ENCODE measurements at places on chromosomes 1 and 21.
A peak's percentile ranks its signal among the peaks of the same experiment; 100 is the strongest.

DNA sequence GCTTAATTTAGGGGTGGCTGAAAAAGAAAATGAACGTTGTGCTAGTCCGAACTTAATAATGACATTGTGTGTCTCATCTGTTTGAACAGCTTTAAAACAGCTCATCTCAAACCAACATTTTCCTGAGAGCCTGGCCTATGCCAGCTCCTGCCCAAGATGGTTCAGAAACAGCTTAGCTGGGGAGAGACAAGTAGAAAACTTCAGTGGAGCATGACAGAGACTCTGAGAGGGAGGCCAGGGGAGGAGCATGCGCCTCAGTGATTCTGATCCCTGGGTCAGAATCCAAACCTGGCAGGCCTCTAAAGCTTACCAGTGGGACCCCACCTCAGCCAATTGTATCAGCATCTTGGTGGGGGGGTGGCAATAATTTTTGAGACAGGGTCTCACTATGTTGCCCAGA, 99.3 kb downstream of the TAS1R2 start:
- no peak for DNase-seq

- no peak for DNase-seq
Measured at GRCh38 chr1:21066356-21067012, 110.2 kb downstream of the EIF4G3 start.

DNA sequence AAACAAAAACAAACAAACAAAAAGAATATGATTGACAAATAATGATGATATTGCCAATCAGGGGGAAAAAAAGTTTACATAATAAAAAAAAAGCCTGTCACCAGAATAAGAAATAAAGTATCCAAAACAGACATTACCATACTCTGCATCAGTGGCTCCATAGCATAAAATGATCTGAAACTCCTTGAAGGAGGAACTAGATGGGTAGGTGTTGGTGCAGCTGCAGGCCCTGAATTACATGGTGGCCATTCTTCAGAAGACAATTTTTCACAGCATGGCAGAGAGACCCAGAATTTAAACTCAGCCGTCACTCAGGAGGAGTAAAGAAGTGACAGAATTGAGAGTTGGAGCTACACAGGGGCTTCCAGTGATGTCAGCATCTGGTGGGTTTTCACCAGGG, 60.2 kb downstream of the GLUL start:
- DNase-seq = no peak

DNA sequence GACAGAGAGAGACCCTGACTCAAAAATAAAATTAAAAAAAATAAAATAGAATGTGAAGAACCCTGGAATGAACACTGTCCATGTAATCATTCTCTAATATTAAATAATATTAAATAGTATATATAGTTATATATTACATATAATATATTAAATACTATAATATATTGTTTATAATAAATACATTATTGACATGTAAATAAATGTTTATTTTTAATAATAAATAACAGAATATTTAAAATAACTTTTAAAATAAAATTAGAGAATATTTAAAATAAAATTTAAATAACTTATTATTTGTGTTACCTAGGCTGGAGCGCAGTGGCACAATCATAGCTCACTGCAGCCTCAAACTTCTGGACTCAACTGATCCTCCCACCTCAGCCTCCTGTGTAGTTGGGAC, 32.1 kb downstream of the TRAF5 start:
- DNase-seq = no peak

DNA sequence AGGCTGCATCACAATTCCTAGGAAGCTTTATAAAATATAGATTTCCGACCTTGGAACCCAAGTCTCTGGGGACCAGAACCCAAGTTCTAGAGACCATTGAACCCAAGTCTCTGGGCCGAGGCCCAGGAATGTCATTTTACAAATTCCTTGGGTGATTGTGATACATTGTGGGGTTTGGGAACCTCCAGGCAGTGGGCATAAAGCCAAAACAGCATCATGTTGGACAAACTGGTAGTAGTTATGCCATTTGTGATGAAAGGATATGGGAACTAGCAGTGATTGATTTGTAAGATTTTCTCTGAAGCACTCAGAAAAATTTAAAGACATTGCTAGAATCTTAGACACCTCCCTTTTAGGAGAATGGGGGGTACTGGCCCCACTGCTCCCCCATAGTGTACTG, 160.2 kb downstream of the HIVEP3 start:
- peak; percentile 35 for DNase-seq

DNA sequence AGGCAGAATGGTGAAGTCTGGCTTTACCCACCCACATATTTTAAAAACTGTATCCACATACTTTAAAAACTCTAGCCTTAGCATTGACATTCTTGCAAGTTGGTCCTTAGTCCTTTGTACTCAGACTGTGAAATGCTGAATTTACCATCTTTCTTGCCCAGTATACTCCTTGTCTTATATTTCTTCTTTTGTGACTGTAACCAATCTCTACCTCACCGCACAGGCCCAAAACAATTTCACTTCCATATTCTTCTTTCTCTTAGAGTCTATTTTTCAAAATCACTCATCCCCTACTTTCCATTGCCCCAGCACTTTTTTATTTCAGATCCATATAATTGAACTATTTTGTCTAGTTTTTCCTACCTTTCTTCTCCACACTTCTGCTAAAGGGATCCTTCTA, 892.4 kb upstream of the B3GALT2 start:
- DNase-seq = no peak

DNA sequence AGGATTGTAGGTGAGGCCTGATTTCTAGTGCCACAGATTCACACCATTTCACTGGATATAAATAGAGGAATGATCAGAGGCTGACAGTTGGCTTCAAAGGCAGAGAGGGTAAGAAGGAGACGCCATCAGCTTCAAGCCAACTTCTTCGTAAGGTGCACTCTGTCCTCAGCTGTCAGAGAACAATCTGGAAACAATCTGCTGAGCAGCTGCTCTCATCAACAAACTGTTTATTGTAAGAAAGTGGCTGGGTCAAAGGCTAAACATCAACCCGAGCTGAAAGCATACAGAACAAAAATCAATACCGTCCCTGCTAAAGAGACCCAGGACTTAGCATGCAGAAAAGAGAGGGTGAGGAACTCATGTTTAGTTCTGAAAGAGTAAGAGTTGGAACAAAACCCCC, 48.2 kb downstream of the HLCS start:
- no peak for DNase-seq

- no peak for DNase-seq
Measured at GRCh38 chr1:5836776-5837440, 155.3 kb downstream of the NPHP4 start.

GRCh38 chr1:65825741-65826140, 33.0 kb downstream of the PDE4B start:
- DNase-seq = no peak

- peak; percentile 20 for DNase-seq
Measured at GRCh38 chr1:164564378-164564777, 5.4 kb downstream of the PBX1 start.

- DNase-seq = no peak
Measured at GRCh38 chr1:247740721-247741120, 2.3 kb downstream of the OR14K1 start.

DNA sequence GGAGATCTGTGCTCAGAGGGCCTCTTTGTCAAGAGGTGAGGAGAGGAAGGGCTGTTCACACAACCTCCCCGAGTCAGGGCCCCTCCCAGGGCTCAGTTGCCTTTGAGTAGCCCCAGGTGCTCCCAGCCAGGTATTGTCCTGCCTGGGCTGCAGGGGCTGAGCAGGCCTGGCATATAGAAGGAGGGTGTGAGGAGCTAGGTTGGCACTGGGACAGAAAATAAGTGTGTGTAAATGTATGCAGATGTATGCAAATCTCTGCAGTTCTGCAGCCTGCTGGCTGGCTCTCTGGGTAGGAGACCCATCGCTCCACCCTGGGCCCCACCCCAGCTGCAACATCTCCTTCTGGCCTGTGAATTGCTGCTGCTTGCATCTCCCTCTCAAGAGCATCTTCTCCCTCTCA, 52.4 kb downstream of the NAV1 start:
- no peak for DNase-seq

GRCh38 chr1:29849038-29849750, 612.9 kb downstream of the PTPRU start:
- DNase-seq = peak; percentile 44

DNA sequence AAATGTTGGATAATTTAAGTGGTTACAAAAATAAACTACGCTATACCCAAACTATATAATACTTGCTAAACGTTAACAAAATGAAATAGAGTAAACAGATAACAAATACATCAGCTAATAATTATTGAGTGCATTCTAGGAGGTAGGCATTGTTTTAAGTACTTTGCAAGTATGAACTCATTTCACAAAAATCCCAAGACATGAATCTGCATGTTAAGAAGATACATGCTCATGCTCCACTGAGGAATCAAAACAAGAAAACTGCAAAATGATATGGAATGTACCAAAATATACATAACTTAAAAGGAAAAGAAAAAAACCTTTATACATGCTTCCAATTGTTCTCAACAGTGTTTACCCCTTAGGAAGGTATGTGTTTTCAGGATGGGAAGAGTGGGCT, 2.5 kb downstream of the FRRS1 start:
- DNase-seq = no peak

- no peak for DNase-seq
Measured at GRCh38 chr1:31920956-31921355, 17.2 kb downstream of the PTP4A2 start.

- no peak for DNase-seq
Measured at GRCh38 chr1:112461200-112461871, 47.4 kb upstream of the WNT2B start.

GRCh38 chr1:49200738-49201137, 424.0 kb upstream of the BEND5 start:
- DNase-seq = no peak

DNA sequence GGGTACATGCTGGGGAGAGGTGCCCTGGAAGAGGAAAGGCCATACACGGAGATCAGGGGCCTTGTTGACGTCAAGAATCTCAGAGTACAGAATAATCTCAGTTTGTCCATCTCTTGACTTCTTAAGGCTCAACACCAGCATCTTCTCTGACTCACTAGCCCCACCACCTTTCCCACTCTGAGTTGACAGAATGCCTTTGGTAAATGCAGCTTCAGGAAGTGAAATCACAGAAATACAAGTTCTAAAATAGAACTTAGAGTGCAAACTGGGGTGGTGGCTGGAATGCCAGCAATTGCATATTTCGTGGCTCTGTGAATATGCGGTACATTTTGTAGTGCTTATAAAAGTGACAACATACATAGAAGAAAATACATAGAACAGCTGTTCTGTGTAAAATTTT, 1.6 kb downstream of the COG2 start:
- DNase-seq = peak; percentile 9

GRCh38 chr21:43211072-43211759, 42.4 kb downstream of the CRYAA start:
- DNase-seq = no peak

DNA sequence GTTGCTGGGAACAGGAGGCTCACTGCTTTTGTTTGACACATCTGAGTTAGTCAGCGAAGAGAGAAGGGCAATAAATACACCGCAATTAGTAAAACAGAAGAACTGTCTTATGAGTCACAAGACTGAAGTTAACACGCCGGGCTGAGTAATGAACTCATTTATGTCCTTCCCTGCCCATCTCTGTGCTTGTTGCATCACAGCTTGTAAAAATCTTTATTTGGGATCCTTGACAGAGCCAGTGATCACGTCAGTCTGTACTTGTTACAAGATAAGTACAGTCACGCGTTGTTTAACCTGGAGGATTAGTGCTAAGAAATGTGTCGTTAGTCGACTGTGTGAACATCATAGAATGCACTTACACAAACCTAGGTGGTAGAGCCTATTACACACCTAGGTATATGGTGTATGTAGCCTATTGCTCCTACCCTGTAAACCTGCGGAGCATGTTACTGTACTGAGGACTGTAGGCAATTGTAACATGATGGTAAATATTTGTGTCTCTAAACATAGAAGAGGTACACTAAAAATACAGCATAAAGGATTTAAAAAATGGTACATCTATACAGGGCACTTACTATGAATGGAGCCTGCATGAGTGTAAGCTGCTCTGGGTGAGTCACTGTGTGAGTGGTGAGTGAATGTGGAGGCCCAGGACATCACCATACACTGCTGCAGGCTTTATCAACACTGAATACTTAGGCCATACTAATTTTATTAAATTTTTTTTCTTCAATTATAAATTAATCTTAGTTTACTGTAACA, 272.2 kb downstream of the TNR start:
- DNase-seq = peak; percentile 37

GRCh38 chr21:32739946-32740345, 12.1 kb upstream of the SYNJ1 start:
- no peak for DNase-seq

GRCh38 chr1:214029796-214030195, 42.0 kb downstream of the PROX1 start:
- DNase-seq = peak; percentile 71

DNA sequence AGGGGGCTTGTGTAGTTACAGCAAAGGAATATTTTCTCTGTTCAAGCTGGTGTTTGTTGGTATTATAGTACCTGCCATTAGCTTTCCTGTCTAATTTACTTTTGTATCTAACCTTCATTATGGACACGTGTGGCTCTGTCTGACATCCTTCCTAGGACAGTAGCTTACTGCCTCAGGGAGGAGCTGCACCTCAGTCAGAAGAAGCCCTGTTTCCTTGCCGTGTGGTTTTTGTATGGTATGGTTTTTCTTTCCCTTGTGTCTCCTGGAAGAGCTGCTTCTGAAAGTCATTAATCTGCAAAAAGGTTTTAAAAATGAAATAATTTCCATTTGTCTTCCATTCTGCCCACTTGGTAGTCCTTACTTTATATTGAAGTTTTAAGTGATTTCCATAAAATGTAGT, 17.4 kb upstream of the CRB1 start:
- no peak for DNase-seq

DNA sequence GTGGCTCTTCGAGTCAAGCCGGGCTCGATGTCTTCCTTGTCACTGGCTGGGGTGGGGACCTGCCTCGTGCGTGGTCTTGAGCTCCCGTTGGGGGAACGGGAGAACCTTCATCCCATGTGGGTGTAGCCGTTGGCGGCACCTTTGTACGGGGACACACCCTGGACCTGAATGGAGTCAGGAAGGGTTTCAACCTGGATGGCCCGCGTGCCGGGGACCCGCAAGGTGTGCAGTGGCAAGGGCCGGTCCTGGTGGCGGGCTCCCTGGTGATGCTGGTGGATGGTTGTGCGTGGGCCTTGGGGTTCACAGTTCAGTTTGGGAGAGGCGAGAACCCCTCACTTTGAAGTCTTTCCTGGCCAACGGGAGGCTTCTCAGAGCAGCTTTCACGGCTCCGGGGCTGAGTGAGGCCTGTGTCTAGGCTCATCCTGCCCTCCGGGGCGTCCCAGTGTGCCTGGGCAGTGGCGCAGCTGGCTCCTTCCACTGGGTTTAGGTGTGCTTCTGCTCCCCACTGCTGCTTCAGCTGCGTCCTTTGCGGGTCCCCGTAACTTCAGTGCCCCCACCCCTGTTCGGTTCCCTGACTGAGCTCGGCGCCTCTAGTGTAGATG, 11.4 kb downstream of the SKI start:
- no peak for DNase-seq

GRCh38 chr1:152112101-152112884, 3.0 kb downstream of the TCHH start:
- DNase-seq = peak; percentile 54
